Dermis microvascular lymphatic vessel endothelial cell (primary cell): ENCODE measurements at places on chromosomes 7 and 10.

DNA sequence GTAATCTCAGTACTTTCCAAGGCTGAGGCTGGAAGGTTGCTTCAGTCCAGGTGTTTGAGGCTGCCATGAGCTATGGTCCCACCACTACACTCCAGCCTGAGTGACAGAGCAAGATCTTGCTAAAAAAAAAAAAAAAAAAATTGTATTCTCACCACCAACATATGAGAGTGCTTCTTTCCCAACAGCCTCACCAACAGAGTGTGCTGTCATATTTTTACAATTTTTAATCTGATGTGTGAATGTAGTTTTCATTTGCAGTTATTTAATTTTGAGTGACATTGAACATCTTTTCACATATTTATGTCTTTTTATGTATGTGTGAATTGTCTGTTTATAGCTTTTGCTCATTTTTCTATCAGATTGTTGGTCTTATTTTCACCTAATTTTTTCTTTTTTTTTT lies 35.2 kb downstream of the MYO1G start:
- DNase-seq = no peak

GRCh38 chr7:142770661-142771352 lies at the start of gene PRSS2:
Gene PRSS2 (plus strand): TSS chr7:142770970. CDS start chr7:142770983, 13 bp downstream.
- DNase-seq = no peak

DNA sequence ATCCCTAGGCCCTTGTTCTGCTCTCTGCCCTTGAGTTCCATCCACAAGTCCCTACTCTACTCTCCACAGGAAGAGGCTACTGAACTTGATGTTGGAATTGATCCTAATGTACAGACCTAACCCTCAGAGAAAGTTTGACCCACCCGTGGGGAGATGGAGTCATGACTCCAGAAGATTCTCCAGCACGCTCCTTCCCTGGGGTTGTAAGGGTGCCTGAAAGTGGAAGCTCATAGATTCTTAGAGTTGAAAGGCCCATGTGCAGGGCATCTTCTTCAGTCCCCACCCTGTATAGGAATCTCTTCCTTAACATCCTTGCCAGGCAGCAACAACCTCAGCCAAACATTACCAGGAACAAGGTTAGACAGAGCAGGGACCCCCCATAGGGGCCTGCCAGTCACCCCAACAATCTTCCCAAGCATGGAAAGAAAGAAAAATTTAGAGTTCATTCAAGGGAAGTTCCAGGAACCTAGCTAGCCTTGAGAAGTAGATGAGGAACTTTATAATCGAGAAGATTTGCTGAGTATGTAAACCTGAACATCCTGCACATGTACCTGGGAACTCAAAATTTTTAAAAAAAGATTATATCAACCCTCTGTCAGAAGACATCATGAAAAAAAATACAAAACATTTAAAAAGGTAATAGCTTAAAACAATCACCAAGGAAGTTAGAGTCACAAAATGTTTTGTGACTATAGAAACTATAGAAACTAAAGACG lies 49.5 kb downstream of the THNSL1 start:
- DNase-seq = no peak

DNA sequence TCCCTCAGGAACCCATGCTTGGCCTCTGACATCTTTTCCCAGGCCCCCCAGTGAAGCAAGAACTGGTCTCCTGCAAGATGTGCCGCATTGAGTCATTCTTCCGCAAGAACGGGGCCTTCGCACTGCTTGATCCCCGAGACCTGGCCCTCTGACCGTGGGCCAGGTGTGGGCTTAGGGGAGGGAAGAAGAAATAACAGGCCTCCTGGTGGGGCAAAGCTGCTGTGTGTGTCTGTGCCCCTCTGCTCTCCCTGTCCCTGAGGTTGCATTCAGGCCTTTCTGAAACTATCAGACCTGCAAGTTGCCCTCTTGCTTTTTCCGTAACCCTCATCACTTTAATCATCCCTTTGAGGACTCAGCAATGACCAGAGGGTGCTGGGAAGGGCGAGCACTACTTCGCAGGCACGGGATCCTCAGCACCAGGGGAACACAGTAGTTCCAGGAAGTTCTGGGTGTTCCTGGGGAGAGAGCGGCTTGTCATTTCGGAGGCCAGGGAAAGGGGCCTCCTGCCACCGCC lies 6.0 kb downstream of the ATP6V1F start:
- DNase-seq = no peak

DNA sequence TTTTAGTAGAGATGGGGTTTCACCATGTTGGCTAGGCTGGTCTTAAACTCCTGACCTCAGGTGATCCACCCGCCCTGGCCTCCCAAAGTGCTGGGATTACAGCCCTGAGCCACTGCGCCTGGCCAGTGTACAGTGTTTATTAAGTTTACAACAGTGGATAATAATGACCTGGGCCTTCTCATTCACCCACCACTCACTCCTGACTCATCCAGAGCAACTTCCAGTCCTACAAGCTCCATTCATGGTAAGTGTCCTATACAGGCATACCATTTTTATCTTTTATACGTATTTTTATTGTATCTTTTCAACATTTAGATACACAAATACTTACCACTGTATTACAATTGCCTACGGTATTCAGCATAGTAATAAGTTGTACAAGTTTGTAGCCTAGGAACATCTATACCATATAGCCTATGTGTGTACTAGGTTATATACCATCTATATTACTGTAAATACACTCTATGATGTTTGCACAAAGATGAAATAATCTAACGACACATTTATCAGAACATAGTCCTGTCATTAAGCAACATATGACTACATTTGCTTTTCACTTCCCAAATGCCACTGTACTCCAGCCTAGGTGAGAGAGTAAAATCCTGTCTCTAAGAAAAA lies 17.1 kb downstream of the HOXA1 start:
- no peak for DNase-seq

- DNase-seq = no peak
These were observed 85.1 kb upstream of the KMT2C start for GRCh38 chr7:152520861-152521302.
